ENCODE measurements at places on chromosomes 13 and 19.

GRCh38 chr19:1079566-1080111 lies 12.7 kb downstream of the ARHGAP45 start:
- DNase-seq: no peak

DNA sequence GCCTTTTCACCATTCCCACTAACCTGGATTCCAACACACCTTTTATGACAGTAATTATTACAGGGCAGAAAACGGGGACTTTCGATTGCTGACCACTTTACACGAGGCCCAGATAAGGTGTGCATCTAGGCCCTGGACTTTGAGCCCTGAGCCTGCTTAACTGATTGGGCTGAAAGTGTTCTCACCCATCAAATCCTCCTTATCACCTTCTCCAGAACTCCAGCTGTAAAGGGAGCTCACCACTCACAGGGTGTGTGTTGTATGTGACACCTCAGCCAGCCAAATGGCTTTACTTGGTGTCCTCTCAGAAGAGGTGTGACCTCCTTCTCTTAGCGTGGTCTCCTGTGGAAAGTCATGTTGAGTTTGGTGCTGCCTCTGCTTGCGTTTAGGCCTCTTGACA lies 36.5 kb downstream of the SIPA1L3 start:
- DNase-seq: no peak

DNA sequence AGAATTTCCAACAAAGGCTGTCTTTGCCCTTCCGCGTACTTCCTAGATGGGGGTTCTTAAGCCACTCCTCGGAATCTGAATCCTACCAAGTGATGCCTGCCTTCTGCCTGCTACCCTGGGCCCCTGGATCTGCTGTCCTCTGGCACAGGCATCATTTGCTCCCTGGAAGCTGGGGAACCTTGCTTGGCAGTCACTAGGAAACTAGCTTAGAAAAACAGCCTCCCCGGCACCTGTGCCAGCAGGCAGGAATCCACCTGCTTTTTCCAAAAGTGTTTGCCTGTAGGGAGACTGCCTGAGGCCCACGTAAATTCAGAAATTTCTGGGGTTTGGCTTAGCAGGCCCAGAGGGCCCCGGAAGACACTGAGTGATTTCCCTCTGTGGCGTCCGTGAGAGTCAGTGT lies 442.4 kb downstream of the TSHZ3 start:
- DNase-seq: no peak

DNA sequence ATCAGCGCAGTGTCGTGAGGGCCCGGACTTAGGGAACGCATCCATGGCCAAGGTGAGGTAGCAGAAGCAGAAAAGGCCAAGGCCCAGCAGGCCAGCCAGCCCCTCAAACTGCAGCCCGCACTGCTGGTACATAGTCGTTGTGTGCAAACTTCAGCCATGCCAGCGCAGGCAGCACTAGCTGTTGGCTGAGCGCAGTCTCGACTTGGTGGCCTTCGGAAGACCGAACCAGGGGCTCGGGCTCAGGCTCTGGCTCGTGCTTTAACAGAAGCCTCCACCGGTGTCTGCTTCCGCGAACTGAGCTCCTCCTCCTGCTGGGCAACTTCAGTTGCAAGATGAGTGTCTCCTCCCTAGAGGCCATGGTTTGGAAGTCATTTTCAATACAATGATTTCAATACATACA lies 157.5 kb downstream of the DNAJC15 start:
- DNase-seq: no peak

DNA sequence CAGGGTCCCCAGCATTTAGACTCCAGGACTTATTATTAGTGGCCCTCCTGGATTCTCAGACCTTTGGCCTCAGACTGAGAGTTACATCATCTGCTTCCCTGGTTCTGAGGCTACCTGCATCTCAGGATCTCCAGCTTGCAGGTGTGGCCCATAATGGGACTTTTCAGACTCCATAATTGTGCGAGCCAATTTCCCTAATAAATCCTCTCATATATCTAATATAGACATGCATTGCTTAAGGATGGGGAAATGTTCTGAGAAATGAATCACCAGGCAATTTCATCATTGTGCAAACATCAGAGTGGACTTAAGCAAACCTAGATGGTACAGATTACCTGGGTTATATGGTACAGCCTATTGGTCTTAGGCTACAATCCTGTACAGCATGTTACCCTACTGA lies 116.5 kb upstream of the FBXL3 start:
- DNase-seq: no peak

DNA sequence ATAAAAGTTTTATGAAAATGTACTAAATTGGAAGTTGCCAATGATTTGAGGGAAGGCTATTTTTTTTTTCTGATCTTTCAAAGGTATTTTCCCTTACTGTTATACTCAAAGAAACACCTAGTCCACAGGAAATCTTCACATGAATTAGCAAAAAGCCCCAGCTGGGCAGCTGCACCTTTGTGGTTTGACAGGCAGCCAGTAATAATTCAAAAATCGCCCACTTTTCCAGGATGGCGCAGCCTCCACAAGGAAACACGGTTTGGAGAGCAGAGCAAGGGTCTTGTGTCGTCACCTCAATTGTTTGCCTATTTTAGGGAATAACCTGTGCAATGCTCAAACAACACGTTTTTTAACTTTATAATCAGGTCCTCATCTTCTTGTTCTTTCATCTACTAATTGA lies 324.9 kb upstream of the GPC6 start:
- no peak for DNase-seq

DNA sequence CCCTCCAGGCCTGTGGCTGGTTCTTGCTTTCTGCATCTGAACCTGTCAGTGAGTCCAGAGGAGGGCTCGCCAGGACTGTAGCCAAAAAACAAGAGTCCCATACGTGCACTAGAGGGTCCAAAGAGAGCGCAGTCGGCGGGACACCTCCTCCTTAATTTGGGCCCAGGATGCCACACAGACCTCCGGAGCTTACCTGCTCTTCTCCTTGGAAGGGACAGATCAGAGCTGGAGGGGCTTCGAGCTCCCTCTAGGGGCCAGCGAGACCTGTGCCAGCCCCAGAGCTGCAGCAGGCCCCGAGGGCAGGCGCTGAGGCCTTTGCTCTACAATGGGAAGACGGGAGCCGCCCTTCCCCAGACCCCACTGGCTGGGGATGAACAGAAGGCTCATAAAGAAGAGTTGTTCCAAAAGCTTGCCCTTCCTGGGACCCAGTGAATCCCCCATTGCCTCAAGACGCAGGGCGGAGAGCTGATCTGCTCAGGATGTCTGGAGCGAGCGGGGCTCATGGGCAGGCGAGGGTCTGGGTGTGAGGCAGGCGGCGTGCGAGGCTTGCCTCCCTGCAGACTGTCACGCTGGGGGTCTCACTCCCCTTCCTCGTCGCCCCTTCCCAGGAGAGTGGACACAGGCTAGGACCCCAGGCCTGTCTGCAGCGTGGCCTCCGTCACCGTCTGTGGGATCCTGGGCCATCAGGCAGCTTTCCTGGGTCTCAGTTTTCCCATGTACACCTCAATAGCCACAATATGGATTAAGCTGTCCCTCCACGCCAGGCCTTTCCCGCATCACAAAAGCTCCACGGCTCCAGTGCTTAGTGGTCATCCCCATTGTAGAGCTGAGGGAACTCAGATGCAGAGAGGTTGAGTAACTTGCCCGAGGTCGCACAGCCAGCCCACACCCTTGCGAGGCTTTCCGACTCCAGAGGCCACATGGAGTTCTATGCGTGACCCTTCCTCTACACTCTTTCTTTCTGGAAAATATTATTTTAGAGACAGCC lies 46.9 kb upstream of the VSTM2B start:
- DNase-seq: no peak

GRCh38 chr13:89755729-89756492 lies 1591.6 kb upstream of the MIR17HG start:
- no peak for DNase-seq

DNA sequence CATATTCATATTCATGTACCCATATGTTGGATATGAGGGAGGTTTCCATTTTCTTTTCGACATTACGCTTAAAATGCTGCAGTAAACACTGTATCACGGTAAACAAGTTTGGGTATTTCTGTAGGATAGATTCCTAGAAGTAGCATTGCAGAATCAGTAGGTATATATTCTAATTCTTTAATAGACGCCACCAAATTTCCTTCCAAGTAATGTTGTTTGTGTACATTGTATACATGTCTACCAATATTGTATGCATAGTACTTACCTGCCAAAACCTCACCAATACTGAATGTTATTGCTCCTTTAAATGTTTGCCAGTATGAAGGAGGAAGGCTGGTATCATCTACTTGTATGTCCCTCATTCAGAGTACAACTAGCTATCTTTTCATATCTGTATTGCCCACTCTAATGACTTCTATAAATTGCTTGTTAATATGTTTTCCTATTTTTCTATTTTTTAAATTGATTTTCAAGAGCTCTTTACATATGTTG lies 56.1 kb upstream of the ZNF536 start:
- DNase-seq: no peak

DNA sequence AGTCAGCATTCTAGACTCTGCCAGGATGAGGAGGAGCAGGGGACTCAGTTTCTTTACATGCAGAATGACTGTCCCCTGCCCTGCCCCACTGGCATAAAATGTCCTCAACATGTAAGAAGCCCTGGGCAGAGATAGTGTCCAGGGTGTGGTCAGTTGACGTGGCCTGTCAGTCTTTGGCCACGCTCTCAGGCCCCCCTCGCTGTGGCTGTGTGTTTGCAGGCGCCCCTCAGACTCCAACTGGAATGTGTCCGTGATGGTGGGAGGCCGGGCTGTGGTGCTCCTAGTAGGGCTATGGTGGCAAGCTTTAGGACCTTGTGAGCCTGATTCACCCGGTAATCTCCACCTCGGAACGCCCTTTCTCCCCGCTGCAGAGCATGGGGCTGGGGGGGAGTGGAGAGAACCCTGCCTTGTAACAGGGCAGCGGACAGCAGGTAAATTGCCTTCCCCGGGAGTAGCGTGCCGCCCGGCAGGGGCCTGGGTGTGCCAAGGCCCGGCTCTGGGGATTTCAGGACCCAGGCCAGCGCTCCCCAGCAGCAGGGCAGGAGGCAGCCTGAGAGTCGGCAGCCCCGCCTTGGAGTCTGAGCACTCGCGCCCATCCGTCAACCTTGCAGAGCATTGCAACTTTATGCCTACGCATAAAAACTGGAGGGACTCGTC lies 62.3 kb downstream of the CHST8 start:
- no peak for DNase-seq

- DNase-seq: no peak
Measured at GRCh38 chr13:23692816-23693215, 122.6 kb downstream of the TNFRSF19 start.

DNA sequence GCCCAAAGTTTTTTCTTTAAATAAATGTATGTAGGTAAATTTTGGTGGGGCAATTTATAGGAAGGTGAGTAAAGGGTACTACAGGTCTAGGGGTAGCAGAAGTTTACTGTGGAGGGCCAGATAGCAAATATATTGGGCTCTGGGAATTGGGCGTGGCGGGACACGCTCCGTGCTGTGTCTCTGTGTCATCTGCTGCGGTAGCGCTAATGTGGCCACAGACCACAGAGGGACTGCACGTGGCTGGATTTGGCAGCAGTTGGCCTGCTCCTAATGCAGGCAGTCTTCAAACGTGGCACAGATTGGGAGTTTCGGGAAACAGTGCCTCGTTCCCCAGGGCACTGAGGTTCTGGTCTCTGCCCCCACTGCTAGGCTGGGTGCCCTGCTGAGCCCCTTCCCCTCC lies 16.6 kb upstream of the MYDGF start:
- DNase-seq: no peak

DNA sequence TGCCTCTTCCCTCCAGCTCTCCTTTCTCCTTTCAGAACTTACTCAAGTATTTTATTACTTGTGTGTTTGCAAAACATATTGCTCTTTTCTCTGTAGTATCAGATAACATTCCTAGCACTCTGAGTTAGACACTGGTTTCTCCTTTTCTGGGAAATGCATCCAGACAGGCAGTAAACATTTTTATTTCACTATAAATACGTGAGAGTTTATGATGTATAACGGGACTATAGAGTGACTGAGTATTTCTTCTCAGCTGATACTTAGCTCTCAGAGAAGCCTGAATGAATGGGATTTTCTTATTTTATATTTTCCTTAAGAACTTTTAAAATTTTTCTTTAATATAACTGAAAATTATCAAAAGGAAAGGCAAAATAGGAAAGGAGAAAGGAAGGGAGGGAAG lies 211.2 kb upstream of the EDNRB start:
- no peak for DNase-seq

GRCh38 chr13:59086147-59086546 lies 1077.6 kb downstream of the DIAPH3 start:
- DNase-seq: no peak

GRCh38 chr19:41570179-41570578 lies 5.8 kb upstream of the CEACAM21 start:
- DNase-seq: no peak

DNA sequence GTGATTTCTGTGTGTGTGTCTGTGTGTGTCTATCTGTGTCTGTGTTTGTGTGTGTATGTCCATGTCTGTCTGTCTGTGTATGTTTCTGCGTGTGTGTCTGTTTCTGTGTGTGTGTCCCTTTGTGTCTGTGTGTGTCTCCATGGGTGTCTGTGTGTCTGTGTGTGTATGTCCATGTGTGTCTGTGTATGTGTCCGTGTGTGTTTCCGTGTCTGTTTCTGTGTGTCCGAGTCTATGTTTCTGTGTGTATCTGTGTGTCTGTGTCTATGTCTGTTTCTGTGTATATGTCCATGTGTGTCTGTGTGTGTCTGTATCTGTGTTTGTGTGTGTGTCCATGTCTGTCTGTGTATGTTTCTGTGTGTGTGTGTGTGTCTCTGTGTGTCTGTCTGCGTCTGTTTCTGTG lies 276.3 kb upstream of the SOX1 start:
- DNase-seq: no peak

GRCh38 chr19:53511933-53512374 lies 26.0 kb upstream of the ZNF331 start:
- DNase-seq: peak; percentile 21

DNA sequence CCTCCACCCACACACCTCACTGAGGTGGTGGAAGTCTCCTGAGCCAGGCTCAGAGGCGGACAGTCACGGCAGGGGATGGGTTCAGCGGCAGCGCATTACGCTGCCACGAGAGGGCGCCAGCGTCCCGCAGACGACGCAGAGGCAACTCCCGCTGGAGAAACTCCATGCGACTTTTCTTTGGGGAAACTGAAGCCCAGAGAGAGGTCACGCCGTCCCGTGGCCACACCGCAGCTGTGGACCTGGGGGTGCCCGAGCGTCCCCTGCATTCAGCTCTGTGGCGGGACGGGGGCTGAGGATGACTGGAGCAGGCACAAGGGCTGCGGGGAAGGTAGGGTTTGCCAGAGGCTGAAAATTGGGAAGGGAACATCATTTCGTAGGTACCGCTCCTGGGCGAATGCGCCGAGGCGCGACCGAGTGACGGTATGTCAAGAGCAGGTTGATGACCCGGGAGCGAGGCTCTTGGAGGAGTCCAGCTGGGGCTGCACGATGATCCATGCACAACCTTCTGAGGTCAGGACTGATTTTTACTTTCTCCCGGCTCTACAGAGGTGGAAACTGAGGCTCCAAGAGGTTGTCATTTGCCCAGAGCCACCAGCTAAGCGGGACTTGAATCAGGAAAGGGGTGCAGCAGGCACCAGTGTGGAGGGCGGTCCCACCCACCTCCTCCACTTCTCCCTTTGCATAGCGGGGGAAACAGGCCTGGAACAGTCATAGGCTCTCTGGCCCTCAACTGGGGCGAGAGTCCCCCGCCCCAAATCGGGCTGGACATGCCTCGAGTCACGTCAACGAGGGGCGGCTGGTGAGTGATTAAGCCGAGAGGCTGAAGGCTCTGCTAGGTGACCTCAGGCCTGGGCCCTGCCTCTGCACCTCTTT lies 690 bp upstream of the ARRDC2 start:
- peak; percentile 98 for DNase-seq

GRCh38 chr19:16911046-16911445 lies 22.2 kb downstream of the F2RL3 start:
- no peak for DNase-seq
